ENCODE measurements at places on chromosomes 6 and 20.
A peak's percentile ranks its signal among the peaks of the same experiment; 100 is the strongest.

DNA sequence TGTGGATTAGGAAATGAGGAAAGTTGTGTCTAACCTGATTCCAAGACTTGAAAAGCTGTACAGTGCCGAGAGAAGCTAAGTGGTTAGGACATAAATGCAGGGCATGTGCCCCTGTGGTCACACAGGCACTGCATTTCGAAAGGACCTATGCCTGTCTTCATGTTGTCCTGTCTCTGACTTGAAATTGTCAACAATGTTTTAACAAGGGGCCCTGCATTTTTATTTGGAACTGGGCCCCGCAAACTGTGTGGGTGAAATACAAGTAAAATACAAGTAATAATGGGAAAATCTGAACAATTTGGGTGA, 38.8 kb downstream of the MRS2 start:
- no peak for DNase-seq

- peak; percentile 99 for DNase-seq
These were observed 55.5 kb upstream of the SGK1 start for GRCh38 chr6:134373282-134373922.

DNA sequence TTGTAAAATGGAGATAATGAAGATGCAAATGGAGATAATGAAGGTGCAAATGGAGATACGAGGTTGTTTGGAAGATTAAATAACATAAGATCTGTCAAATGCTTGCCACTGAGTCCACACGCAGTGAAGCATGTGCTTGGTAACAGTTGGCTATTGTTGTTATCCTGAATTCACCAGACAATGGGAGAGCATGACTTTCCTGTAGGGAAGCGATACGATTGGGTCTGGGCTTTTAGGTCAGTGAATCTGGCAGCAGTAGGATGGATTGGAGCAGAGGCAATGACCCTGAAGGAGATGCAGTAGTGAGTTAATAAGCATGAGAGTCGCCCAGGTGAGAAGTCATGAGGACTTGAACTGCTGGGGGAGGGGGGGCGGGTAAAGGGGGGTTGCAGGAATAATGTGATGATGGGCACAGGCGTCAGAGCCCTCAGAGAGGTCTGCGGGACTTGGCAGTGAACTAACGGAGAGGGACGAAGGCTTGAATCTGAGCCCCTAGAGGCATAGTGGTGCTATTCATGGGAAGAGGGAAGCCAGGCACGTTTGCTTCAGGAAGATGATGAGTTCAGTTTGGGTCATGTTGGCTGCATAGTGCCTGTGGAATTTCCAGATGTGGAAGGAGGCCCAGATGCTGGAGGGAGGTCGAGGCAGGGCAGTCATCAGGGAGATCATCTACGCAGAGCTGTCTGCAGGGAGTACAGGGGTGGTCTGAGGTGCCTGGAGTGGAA, 55.4 kb downstream of the ZDHHC14 start:
- no peak for DNase-seq

DNA sequence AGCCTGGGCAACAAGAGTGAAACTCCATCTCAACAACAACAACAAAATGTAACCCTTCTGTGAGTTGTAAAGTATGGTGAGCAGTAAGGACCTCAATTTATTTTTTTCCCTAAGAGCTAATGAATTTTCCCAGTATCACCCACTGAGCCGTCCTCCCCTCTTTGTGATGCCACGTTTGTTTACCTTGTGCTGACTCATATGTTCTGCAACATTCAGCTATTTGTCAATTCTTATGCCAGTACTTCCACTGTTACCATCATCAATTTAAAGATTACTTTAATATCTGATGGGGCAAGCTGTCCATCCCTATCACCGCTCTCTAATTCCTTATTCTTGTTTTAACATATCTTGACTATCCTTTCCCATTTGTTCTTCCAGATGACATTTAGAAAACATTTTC, 37.5 kb downstream of the MAK start:
- DNase-seq = no peak

GRCh38 chr6:83073615-83074014, 6.1 kb downstream of the DOP1A start:
- DNase-seq = no peak

DNA sequence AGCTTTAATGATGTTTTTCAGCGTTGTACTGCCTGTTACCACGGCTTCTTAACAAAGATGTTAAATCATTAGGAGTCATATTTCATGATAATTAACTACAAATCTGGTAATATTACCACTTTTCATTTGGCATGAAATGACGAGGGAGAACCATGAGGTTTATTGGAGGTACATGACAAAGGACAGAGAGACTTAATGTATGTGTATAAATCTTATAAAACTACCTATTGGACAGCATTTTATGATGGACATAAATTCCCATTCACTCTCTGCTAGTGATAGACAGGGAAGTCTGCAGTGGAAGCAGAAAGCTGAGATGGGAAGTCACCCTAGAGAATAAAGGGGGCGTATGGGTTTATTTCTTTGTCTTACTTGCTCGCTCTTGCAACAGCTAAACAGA, 949.9 kb upstream of the FLRT3 start:
- DNase-seq = no peak

DNA sequence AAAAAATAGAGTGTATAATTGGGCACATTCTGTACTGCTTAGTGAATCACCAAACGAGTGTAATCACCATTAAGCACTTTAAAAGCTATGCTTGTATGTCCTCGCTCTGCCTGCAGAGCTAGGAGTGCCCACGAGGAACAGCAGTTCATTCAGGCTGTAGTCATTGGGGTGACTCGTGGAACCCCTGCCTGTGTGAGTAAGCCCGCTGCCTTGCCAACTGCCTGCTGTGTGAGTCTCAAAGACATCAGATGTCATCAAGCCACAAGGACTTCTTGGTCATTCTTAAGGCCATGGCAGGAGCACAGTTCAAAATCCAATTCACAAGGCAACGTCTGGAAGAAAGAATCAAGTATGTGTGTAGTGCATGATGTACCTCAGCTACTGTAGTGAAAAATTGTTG, 60.4 kb downstream of the FOXO3 start:
- no peak for DNase-seq

DNA sequence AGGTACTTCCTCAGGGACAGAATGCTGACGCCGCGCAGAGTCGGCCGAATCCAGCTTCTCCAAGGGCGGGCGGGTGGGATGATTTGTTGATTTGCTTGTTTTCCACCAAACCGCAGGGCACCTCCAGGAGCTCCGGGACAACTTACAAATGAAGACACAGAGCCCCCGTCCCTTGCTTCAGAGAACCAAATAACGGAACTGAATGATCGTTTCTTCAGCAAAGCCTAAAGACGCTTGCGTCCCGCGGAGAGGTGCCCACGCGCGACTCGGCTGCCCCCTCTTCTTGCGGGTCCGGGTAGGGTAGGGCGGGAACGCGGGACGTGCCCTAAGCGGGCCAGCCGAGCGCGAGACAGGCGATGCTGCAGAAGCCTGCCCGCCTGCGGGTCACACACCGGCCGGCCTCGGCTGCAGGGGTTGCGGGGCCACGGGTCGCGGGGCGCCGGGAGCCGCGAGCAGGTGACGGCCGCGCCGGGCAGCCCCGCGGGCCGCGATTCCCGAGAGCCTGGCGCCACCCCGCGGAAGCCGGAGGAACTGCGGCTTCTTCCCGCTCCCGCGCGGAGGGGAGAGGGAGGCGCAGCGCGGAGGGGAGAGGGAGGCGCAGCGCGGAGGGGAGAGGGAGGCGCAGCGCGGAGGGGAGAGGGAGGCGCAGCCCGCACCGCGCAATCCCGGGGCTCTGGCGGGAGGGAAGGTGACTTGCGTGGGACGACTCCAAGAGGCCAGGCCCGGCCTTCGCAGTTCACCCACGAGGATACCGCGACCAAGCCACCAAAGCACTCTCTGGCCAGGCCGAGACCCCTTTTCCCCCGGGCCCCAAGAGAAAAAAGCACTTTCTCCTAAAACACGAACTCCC, 7.7 kb upstream of the FOXF2 start:
- DNase-seq = peak; percentile 23

- DNase-seq = no peak
These were observed 68.1 kb downstream of the PHF20 start for GRCh38 chr20:35839904-35840303.

- DNase-seq = no peak
These were observed 114.5 kb upstream of the SOX4 start for GRCh38 chr6:21478883-21479539.

DNA sequence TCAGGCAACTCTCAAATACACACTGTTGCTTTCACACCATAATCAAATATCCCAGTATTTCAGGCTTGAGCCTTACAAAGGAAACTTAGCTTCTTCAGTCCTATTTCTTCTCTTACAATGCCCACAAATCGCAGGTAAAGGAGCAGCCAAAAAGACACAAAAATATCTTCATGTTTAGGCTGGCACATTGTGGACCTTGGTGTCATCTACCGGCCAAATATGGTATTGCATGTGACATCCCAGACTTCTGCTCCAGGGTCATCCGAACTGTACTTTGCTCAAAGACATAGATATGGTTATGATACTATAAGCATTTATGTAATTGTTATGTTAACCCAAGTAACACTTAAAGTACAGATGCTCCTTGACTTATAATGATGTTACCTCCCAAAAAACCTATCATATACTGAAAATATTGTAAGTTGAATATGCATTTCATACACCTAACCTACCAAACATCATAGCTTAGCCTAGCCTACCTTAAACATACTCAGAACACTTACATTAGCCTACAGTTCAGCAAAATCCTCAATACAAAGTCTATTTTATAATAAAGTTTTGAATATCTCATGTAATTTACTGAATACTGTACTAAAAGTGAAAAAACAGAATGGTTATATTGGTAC, 4.6 kb downstream of the OR2H2 start:
- peak; percentile 39 for DNase-seq

DNA sequence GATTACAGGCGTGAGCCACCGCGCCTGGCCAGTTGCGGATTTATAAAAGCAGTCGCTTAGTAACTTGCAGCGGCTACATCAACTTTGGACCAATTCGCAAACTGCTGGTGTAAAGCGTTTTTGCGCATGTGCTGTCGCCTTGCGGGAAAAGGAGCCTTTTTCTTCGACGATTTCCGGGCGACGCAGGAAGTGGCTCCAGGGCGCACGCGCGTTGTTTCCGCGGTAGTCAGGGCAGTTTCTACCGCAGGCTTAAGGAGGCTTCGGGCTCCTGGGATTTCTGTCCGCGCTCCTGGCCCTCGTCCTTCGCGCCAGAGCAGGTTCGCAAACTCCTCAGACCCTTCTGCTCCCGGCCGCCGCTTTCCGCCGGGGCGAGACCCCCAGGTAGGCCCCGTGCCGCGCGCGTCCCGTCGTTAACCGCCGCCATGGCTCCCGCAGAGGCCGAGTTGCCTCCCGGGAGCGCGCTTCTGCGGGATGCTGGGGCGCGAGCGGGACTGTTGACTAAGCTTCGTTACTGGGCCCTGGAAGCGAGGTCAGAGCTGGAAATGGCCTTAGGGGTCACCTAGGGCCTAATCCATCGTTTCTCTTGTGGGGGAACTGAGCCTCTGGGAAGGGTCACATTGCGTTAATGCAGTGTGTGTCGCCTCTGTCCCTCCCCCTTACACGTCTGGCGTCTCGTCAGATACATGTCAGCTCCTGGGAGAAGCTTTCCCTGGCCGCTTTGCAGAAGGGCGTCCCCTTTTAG, at the start of gene RAE1:
Gene RAE1, plus strand, starts transcription at position 214 of the 742 bp plus-strand sequence. CDS start 2,784 bp downstream, outside the sequence.
- peak; percentile 90 for DNase-seq

DNA sequence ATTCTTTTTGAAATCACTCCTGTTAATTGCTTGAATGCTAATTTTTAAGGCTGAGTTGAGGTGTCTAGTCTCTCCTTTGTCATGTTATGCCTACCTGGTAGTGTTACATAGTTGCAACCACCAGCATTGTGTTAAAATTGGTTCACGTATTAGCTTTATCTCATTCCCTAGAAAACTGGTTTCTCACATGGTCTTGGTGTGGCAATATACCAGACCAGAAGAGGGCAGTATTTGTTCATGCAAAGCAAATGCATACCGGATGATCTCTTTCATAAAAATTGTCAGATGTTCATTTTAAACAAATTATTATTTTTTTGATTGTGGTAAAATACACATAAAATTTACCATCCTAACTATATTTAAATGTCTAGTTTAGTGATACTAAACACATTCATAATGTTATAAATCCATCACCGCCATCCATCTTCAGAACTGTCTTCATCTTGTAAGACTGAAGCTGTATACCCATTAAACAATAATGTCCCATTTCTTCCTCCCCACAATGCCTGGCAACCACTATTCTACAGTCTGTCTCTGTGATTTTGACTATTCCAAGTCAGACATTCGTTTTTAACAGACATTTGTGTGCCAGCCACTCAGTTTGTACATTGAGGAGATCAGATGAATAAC, 92.8 kb downstream of the ATRN start:
- DNase-seq = peak; percentile 38

GRCh38 chr6:170529839-170530469, 23.2 kb downstream of the PSMB1 start:
- peak; percentile 73 for DNase-seq

DNA sequence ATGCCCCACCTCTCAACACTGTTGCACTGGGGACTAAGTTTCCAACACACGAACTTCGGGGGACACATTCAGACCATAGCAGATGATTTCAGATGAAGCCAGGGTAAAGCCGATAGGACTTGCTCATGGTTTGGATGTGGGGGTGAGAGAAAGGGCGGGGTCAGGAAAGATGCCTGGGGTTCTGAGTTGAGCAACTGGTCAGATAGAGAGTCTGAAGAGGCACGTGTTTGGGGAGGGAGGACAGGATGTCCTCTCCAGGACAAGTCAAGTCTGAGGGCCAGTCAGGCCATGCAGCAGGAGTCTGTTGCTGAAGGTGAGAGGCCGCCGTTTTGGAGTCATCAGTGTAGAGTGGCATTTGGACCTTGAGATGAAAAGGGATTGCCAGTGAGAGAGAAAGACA, 197.9 kb upstream of the SNX9 start:
- DNase-seq = no peak

DNA sequence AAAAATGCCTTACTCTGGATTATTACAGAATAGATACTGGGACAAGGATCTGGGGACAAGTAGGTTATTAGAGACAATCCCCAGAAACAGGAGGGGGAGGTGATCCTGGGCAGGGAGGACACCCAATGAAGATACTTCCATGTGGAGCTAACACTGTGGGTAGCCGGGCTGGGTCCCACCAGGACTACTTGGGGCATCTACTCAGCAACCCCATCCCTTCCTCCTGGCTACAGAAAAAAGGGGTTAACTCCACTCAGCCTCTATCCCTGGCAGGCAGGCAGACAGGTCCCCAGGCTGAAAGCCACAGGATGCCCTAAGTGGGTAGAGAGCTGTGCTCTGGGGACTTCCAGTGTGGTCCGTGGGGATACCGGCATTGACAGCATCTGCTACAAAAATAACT, 68.0 kb upstream of the NXT1 start:
- no peak for DNase-seq

- DNase-seq = peak; percentile 6
These were observed 21.2 kb downstream of the MKKS start for GRCh38 chr20:10412591-10413408.
